ENCODE measurements at places on chromosomes 4 and X.

- no peak for DNase-seq
Measured at GRCh38 chrX:107563824-107564223, 64.5 kb upstream of the PRPS1 start.

- DNase-seq: no peak
Measured at GRCh38 chr4:8703857-8704495, 111.4 kb downstream of the CPZ start.

DNA sequence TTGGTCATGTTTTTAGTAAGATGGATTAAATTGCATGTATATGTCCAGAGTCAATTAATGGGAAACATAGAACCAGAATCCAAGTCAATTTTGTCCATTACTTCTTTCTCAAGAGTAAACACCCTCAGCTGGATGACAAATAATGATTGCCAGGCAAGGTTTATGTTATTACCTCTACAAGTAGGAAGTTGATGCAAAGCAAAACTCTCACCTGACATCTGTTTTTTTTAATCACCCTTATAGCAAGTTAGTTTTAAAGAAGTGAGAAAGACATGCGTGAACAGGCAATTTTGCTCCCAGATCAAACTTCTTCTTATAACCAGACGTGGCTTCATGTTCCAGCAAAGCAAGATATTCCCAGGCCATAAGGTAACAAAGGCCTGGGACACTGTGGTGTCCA lies 348.5 kb upstream of the FTHL17 start:
- no peak for DNase-seq

DNA sequence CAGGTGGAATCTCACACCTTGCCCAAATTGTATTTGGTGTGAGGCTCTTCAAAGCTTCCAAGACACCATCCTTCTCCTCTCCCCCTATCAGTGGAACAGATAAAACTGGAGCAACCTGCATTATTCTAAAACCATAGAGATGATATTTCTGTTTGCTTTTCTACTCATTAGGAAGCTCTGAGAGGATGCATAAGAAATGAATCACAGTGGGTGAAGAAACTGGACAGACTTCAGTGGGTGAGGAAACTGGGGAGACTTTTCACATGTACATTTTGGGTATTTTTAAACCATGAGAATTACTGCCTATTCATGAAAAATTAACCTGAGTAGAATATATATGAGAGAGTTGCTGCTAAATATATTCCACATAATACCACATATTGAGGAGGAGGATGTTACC lies 16.4 kb downstream of the HAND2 start:
- DNase-seq: no peak

- DNase-seq: no peak
Measured at GRCh38 chr4:3638080-3638795, 106.0 kb upstream of the LRPAP1 start.

DNA sequence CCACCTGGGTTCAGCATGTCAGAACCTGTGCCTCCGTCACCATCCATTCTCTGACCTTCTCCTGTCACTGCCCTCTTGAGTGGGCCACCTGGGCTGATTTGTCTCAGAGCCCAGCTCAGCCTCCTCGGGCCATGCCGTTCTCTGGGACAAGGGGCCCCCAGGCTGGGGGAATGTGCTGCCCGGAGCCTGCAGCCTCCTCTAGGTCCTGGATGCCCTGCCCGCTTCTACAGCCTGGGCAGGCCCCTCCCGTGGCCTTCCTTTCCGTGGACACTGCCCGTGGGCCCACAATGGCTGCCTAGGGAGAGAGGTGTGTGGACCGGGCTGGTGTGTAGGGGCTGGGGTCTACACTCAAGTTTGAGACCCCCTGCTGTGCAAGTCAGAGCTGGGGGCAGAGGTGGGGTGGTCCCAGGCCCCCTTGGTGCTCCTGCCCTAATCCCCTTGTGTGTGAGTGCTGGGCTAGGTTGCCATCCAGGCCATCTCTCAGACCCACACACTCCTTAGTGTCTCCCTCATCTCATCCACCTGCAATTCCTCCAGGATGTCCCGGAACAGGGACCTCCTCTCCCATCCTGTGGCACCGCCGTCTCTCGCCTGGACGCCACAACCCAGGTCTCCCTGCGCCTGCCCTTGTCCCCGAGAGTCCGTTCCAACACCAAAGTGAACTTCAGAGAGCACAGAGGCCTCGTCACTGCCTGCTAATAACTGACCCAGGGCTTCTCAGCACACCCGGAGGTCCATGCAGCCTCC lies 12.4 kb downstream of the PSAPL1 start:
- no peak for DNase-seq

DNA sequence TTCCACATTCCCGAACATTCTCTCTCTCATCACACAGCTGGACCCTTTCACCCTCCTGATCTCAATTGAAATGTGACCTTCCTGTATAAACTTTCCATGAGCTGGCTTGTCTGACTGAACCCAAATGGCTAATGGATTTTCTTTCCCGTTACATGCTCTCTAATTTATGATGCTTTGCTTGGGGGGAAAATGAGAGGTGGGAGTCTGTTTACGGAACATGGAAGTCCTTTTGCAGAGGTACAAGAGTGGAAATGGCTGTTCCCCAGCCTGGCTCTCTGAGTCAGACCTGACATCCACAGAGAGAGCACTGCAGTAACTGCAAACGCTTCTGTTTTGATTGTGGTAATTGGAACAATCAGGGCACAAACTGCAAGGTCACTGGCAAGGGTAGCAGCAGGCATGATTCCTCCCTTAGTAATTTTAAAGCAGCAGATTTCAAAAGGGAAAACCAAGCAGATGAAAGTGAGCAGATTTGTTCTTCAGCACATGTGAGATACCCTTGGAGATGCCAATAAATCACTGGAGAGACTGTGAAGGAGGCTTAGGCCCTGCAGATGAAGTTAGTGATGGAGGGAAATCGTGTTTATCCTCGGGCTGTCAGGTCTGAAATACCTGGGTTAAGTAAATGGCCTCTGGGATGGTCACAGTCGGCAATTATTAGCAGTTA lies 83.9 kb downstream of the SNCA start:
- peak; percentile 39 for DNase-seq

- no peak for DNase-seq
Measured at GRCh38 chrX:17081968-17082367, 135.5 kb downstream of the REPS2 start.

- no peak for DNase-seq
Measured at GRCh38 chrX:151346931-151347543, 50.0 kb upstream of the VMA21 start.

Measured in myocyte (in vitro differentiated cells).